ENCODE measurements at places on chromosomes 2 and 18. TPM values are rescaled to one million over a fixed set of nuclear protein-coding genes. Genes with fewer than 3 reads are reported as not detected.

The PRKRA gene
- 65.9 TPM for polyA plus RNA-seq

The RBFA gene
- polyA plus RNA-seq = 14.6 TPM

The PDE11A gene
- polyA plus RNA-seq = not detected

The OSR1 gene
- polyA plus RNA-seq = not detected

The EVX2 gene
- polyA plus RNA-seq = not detected

The ARMC9 gene
- 0.98 TPM for polyA plus RNA-seq

The UGT1A5 gene
- polyA plus RNA-seq = not detected

The XDH gene
- not detected for polyA plus RNA-seq

The HMSD gene
- polyA plus RNA-seq = not detected

Data from naive thymus-derived CD4-positive, alpha-beta T cell (primary cell).